T-cell (primary cell): ENCODE measurements at places on chromosomes 1 and 21.

GRCh38 chr1:28631713-28632112 is 11.2 kb downstream of the TAF12 start:
- H3K27me3 ChIP-seq: no peaks in the 10 kb centered on the region
- no peak overlapping the region for H3K27ac ChIP-seq
- no peak for DNase-seq
- no peaks in the 10 kb centered on the region for H3K36me3 ChIP-seq
- H3K4me3 ChIP-seq: no peak overlapping the region

GRCh38 chr1:232578651-232579195 is 51.2 kb downstream of the SIPA1L2 start:
- H3K27me3 ChIP-seq: no peaks in the 10 kb centered on the region
- H3K27ac ChIP-seq: peak overlapping the region; percentile 75
- H3K4me3 ChIP-seq: peak overlapping the region; percentile 22

- no peak overlapping the region for H3K27ac ChIP-seq
- no peak overlapping the region for H3K4me3 ChIP-seq
- no peaks in the 10 kb centered on the region for H3K36me3 ChIP-seq
- peaks cover 31% of the 10 kb centered on the region for H3K27me3 ChIP-seq
Measured at GRCh38 chr1:85573322-85573721, 7.2 kb upstream of the CCN1 start.

DNA sequence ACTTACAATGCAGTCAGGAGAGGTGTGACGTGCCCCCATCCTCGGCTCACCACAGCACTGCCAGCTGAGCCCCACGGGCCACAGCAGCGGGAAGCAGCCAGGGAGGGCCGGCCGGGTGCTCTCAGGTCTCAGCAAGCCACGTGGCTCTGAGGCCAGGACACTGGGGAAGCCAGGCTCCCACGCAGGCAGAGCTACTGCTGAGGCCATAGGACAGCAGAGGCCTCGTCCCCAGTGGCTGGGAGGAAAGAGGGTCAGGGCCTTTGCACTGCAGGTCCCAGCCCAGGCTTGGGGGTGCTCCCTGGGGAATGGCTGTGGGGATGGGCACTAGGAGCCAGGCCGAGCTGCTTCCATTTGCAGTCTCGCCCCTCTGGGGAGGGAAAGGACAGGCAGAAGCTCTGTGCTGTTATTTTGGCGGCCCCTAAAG is 5.8 kb downstream of the LRRC47 start:
- H3K36me3 ChIP-seq: peaks cover 3% of the 10 kb centered on the region
- peaks cover 55% of the 10 kb centered on the region for H3K4me1 ChIP-seq

- no peak for DNase-seq
- peaks cover 4% of the 10 kb centered on the region for H3K27me3 ChIP-seq
- no peak overlapping the region for H3K4me3 ChIP-seq
- no peaks in the 10 kb centered on the region for H3K4me1 ChIP-seq
- no peak overlapping the region for H3K27ac ChIP-seq
Measured at GRCh38 chr1:96703186-96703585, 18.4 kb upstream of the PTBP2 start.

GRCh38 chr1:119720866-119721440 is 9.2 kb downstream of the PHGDH start:
- no peaks in the 10 kb centered on the region for H3K36me3 ChIP-seq
- no peak overlapping the region for H3K4me3 ChIP-seq
- no peak overlapping the region for H3K27ac ChIP-seq
- DNase-seq: no peak
- H3K27me3 ChIP-seq: no peaks in the 10 kb centered on the region

DNA sequence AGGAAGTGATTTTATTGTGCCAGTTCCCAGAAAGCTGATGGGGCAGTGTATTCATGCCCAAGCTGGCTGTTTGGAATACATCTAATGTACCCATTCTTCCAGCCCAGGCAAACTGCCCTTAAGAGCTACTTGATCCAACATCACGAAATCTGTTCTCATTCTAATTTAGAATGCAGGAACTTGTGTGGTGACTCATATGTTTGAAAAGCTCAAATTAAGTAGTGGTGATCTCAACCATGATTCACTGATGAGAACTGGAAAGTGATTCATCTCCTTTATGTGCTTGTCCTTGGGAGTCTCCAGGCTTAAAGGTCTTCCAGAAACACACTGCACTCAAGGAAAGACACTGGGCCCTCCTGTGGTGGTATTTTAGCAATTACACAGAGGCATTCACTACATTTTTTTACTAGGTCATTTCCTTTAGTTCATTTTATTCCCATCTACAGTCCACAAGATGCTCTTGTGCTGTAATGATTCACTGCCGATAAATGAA is 65.4 kb downstream of the RPE65 start:
- no peak for DNase-seq
- no peaks in the 10 kb centered on the region for H3K36me3 ChIP-seq
- no peaks in the 10 kb centered on the region for H3K27me3 ChIP-seq
- H3K4me3 ChIP-seq: no peak overlapping the region

GRCh38 chr1:116122955-116123757 is 12.0 kb downstream of the MAB21L3 start:
- no peak for DNase-seq
- no peaks in the 10 kb centered on the region for H3K27me3 ChIP-seq
- H3K36me3 ChIP-seq: no peaks in the 10 kb centered on the region
- no peak overlapping the region for H3K4me3 ChIP-seq
- H3K4me1 ChIP-seq: peaks cover 12% of the 10 kb centered on the region
- H3K27ac ChIP-seq: no peak overlapping the region

- no peak overlapping the region for H3K27ac ChIP-seq
- no peak overlapping the region for H3K4me3 ChIP-seq
- H3K27me3 ChIP-seq: peaks cover 35% of the 10 kb centered on the region
- H3K4me1 ChIP-seq: no peaks in the 10 kb centered on the region
- DNase-seq: no peak
- no peaks in the 10 kb centered on the region for H3K36me3 ChIP-seq
Measured at GRCh38 chr21:42021371-42022090, 11.4 kb upstream of the ZBTB21 start.

DNA sequence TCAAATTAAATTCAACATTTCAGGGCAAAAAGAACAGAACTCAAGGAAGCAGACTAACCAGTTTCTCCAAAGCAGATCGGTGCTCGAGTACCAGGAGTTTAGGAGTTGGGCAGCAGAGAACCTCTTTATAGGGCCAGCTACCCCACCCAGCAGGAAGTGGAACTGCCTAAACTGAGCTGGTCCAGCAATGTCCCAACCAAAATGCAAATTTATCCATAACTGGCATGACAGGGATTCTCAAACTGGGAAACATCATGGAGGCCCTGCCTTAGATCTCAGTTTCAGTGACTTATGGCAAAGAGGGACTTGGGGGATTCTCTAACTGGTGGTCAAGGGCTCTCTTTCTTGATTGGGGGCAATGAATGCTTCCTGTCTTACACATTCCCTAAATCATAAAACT is at the start of gene SPRR2B:
SPRR2B (minus strand) TSS at position 101 of the 400 bp plus-strand sequence. CDS start 772 bp downstream, outside the sequence.
- DNase-seq: no peak
- H3K4me1 ChIP-seq: no peaks in the 10 kb centered on the region
- no peak within 1 kb of the TSS for H3K4me3 ChIP-seq
- H3K27ac ChIP-seq: no peak within 1 kb of the TSS

DNA sequence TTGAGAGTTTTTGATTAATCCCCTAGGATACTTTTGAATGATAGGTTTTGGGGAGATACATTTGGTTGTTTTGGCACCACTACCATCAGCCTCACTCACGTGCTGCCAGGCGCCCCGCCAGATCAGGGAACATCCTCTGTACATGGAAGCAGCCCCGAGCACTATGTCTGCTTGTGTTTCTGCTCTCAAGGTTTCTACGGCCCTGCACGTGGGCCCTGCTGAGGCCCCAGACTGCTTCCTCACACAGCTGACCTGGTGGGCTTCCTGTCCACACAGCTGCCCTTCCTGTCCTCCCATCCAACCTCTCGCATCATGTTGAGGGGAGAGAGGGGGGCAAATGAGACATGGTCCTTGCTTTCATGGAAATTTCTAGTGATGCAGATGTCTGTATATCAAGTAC is 20.0 kb downstream of the ADARB1 start:
- DNase-seq: no peak
- H3K27me3 ChIP-seq: no peaks in the 10 kb centered on the region
- H3K27ac ChIP-seq: no peak overlapping the region

GRCh38 chr1:3318329-3318728 is 136.1 kb upstream of the ARHGEF16 start:
- H3K4me3 ChIP-seq: no peak overlapping the region
- no peak overlapping the region for H3K27ac ChIP-seq
- no peak for DNase-seq
- H3K27me3 ChIP-seq: peaks cover 13% of the 10 kb centered on the region
- no peaks in the 10 kb centered on the region for H3K36me3 ChIP-seq

DNA sequence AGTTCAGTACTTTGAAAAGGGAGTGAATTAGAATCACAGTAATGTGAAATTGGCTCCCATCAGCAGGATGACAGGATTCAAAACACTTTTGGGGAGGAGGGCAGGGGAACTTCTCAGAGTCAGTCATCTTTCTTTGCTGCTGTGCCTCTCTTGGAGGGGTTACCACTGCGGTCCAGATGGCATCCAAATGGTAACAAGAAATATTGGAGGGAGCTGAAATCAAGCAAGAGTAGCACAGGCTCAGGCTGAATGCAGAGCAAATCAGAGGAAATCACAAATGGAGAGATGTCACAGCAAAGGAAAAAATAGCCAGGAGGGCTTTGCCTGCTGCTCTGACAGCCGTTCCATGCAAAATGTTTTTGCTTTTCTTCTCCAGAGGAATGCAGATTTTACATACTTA is 75.0 kb upstream of the C8B start:
- no peaks in the 10 kb centered on the region for H3K4me1 ChIP-seq
- H3K27ac ChIP-seq: no peak overlapping the region
- H3K36me3 ChIP-seq: no peaks in the 10 kb centered on the region
- H3K27me3 ChIP-seq: no peaks in the 10 kb centered on the region

- no peaks in the 10 kb centered on the region for H3K27me3 ChIP-seq
- no peak for DNase-seq
- no peaks in the 10 kb centered on the region for H3K4me1 ChIP-seq
- no peak overlapping the region for H3K27ac ChIP-seq
Measured at GRCh38 chr1:39305555-39305954, 101.1 kb downstream of the MACF1 start.

DNA sequence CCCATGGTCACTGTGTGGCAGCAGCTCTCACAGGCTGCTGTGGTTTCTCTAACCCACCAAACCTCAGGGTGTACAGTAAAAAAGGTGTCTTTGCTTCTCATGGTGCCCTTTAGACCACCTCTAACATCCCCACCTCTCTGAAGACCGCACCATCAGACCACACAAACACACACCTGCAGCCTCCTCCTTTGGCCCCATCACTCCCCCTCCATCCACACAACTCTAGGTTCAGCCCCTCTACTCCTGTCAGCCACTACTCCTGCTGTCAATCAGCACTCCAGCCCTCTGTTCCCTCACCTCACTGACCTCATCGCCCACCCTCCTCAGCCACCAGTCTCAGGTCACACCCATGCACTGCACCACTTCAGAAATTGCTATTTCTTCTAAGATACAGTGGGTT is 7.5 kb downstream of the ZNF692 start:
- peaks cover 5% of the 10 kb centered on the region for H3K4me1 ChIP-seq
- no peak for DNase-seq
- H3K4me3 ChIP-seq: no peak overlapping the region
- H3K27me3 ChIP-seq: no peaks in the 10 kb centered on the region

DNA sequence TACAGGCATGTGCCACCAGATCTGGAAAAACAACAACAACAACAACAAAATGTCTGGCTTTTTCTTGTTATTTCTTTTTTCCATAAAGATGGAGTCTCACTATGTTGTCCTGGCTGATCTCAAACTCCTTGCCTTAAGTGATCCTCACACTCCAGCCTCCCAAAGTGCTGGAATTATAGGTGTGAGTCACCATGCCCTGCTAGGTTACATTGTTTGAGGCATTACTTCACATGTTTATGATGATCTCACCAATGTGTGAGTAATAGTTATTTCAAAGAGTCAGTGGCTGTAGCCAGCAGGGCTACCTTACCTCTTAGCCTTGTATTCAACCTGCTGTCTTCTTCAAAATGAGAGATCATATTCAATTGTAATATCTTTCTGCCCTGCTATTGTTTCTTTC is 445.7 kb downstream of the AMY1C start:
- H3K4me3 ChIP-seq: no peak overlapping the region
- no peaks in the 10 kb centered on the region for H3K4me1 ChIP-seq
- DNase-seq: no peak
- H3K27me3 ChIP-seq: no peaks in the 10 kb centered on the region
- no peak overlapping the region for H3K27ac ChIP-seq

- H3K36me3 ChIP-seq: peaks cover 3% of the 10 kb centered on the region
- H3K27ac ChIP-seq: no peak overlapping the region
- H3K4me3 ChIP-seq: no peak overlapping the region
- H3K4me1 ChIP-seq: no peaks in the 10 kb centered on the region
Measured at GRCh38 chr1:32047701-32048100, 25.0 kb upstream of the TMEM39B start.

DNA sequence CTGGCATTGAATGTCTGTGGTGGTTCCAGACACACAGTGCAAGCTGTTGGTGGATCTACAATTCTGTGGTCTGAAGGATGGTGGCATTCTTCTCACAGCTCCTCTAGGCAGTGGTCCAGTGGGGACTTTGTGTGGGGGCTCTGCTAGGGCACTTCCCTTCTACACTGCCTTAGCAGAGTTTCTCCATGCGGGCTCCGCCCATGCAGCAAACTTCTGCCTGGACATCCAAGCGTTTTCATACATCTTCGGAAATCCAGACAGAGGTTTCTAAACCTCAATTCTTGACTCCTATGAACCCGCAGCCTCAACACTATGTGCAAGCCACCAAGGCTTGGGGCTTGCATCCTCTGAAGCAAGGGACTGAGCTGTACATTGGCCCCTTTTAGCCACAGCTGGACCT is 43.0 kb downstream of the RGS18 start:
- H3K4me3 ChIP-seq: no peak overlapping the region
- no peaks in the 10 kb centered on the region for H3K27me3 ChIP-seq
- no peak for DNase-seq
- no peaks in the 10 kb centered on the region for H3K4me1 ChIP-seq
- H3K36me3 ChIP-seq: no peaks in the 10 kb centered on the region

DNA sequence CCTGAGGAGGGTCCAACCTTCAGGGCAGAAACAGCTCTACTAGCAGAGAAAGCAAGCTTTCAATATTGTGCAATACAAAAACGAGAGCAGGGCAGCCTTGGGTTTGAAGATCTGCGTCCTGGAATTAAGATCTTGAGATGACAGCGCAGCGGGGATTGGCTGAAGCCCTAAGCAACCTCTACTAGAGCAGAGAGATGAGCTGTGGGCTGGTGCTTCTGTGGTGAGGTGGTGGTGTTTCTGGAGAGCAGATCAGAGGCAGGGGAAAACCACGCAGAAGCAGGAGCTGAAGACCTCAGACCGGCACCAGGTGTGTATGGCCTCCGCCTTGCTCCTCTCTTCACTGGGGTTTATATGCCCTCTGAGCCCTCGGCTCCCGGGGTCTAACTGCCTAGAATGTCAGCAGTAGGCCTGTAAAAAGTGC is 12.5 kb downstream of the TRAF3IP3 start:
- peak overlapping the region; percentile 77 for H3K27ac ChIP-seq
- DNase-seq: peak; percentile 82
- peaks cover 47% of the 10 kb centered on the region for H3K36me3 ChIP-seq
- H3K4me1 ChIP-seq: peaks cover 56% of the 10 kb centered on the region
- H3K4me3 ChIP-seq: peak overlapping the region; percentile 83

DNA sequence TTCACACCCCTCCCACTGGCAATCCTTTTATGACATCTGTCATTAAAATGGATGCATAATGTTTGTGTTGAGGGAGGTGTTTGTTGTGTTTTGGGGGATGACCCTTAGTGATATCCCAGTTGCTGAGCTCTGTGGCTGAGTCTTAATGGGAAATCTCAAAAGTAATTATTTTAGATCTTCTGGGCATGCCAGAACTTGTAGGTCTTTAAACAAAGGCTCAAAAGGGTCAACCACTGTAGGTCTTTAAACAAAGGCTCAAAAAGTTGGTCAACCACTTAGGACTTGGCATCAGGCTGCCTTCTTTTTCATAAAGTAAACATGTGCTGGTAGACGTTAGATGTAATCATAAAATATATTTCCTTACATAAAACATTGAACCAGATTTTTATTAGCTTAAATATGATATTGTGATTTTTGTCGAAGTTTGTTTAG is 78.0 kb downstream of the CDC14A start:
- peaks cover 23% of the 10 kb centered on the region for H3K4me1 ChIP-seq
- no peak overlapping the region for H3K4me3 ChIP-seq
- DNase-seq: no peak
- H3K27ac ChIP-seq: no peak overlapping the region
- H3K27me3 ChIP-seq: no peaks in the 10 kb centered on the region
